ENCODE measurements at places on chromosomes 12 and 14. TPM values are rescaled to one million over a fixed set of nuclear protein-coding genes. Genes with fewer than 3 reads are reported as not detected.
A peak's percentile ranks its signal among the peaks of the same experiment; 100 is the strongest.

Gene KCTD10
- total RNA-seq, result 38.2 TPM

GRCh38 chr12:77352946-77353345 lies 287.6 kb upstream of the E2F7 start:
- H3K36me3 ChIP-seq, result no peaks in the 10 kb centered on the region
- no peaks in the 10 kb centered on the region for H3K27me3 ChIP-seq
- H3K27ac ChIP-seq, result no peak overlapping the region
- H3K4me1 ChIP-seq, result no peaks in the 10 kb centered on the region
- no peak for DNase-seq
- H3K4me3 ChIP-seq, result no peak overlapping the region

GRCh38 chr12:103423516-103423910 lies 72.3 kb downstream of the C12orf42 start:
- H3K27ac ChIP-seq, result no peak overlapping the region
- H3K36me3 ChIP-seq, result peaks cover 13% of the 10 kb centered on the region

- H3K27ac ChIP-seq, result peak overlapping the region; percentile 99
- H3K4me1 ChIP-seq, result peaks cover 47% of the 10 kb centered on the region
Measured at GRCh38 chr12:25384893-25385248, 134.1 kb upstream of the KRAS start.

Measured in activated CD8-positive, alpha-beta T cell treated with anti-CD3 and anti-CD28 coated beads for 36 hours (primary cell).